ENCODE measurements at places on chromosomes 13 and 19.

DNA sequence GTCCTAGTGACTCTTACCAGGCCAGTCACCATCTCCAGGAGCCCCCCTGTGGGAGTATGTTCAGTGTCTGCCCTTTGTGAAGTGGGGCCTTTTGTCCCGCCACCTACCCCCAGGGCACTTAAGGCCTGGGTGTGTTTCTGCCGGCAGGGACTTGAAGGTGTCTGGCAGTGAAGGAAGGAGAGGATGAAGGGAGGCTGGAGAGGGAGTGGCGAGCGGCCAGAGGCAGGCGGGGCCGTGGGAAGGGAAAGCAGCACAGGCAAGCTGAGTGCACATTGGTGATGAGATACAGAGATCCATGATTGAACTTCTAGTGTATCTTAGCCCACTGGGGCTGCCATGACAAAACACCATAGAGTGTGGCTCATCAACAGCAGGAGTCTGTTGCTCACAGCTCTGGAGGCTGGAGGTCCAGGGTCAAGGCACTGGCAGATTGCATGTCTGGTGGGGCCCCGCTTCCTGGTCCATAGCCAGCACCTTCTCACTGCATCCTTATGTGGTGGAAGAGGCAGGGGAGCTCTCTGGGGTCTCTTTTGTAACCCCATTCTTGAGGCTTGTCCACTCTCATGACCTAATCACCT is 17.5 kb downstream of the CUL4A start:
- DNase-seq = no peak

GRCh38 chr19:45473367-45473681 is 5.5 kb downstream of the FOSB start:
- no peak for DNase-seq

- DNase-seq = no peak
Observed at GRCh38 chr13:19817510-19818158, 34.9 kb upstream of the PSPC1 start.

DNA sequence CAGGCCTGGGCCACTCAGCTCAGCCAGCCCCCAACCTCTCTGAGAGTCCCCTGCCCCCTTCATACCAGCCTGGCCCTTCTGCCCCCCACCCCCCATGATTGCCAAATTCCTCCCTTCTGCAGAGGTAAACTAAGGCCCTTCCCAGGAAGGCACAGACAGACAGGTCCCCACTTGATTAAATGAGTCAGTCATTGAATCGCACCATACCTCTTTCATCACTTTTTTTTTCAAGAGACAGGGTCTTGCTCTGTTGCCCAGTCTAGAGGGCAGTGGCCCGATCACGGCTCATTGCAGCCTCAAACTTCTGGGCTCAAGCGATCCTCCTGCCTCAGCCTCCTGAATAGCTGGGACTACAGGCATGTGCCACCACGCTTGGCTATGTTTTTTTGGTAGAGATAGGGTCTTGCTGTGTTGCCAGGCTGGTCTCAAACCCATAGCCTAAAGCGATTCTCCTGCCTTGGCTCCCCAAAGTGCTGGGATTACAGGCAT is 6.0 kb downstream of the PODNL1 start:
- no peak for DNase-seq

DNA sequence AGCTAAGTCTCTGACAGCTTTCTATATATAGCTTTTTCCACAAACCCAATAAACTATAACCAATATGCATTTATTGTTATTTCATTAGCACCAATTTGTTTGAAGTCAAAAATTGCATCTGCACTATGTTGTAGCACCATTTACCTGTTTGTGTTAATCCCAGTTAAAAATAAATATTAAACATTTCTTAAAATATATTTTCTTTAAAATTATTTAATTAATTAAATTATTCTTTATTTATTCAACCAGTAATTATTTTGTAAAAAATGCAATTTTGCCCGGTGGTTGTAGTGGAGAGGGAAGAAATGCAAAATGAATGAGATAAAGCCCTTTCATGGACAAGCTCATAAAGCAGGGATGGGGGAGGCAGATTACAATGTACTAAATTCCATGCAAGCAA is 1257.9 kb downstream of the PCDH17 start:
- no peak for DNase-seq

DNA sequence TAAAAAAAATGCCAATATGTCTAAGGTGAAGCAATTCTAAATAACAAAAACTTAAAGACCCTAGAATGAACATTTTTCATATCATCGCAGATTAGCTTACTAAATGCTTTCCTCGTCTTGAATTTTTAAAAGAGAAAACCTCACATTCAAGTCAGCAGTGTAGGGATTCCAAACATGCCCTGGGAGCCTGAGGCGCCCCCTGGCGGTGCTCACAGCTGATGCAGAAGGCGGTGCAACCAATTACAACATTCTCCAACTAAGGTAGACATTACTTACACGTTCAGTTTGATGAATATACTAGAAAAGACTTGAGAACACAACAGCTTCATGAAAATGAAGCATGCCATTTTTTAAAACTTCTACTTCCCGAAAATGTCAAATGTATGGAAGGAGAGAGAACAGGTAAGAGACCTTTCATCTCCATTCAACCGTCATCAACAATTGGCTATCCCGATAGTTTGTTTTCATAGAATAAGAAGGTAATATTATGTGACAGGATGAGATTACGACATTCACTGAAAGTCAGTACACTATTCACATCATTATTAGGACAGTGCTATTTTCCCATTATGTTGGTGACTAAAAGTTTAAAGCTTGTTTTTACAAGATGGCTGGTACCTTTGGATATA is 304.4 kb downstream of the DCLK1 start:
- no peak for DNase-seq

- no peak for DNase-seq
Observed at GRCh38 chr13:67635754-67636153, 405.6 kb upstream of the PCDH9 start.

GRCh38 chr13:66430269-66430668 is 799.9 kb downstream of the PCDH9 start:
- no peak for DNase-seq

All from astrocyte of the cerebellum (primary cell).